ENCODE measurements at places on chromosomes 1 and 21. TPM values are rescaled to one million over a fixed set of nuclear protein-coding genes. Genes with fewer than 3 reads are reported as not detected.

DNA sequence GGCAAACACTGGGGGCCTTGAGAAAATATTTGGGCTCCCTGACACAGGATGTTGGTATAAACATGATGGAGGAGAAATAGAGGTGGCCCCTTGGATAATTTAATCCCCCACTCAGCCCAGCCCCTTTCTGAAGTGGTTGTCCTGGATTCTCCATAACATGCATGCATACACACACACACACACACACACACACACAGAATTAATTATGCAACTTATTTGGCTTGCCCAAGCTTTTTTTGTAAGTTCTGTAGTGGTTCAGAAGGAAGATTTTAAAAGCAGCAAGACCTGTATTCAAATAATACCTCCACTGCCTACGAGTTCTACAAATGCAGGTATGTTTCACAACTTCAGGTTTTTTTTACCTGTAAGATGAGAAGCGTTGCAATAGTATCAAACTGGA lies 15.0 kb downstream of the ATF3 start:
- no peak overlapping the region for H3K27ac ChIP-seq
- no peaks in the 10 kb centered on the region for H3K27me3 ChIP-seq
- H3K4me3 ChIP-seq = no peak overlapping the region
- H3K4me1 ChIP-seq = no peaks in the 10 kb centered on the region
- DNase-seq = no peak
- no peaks in the 10 kb centered on the region for H3K36me3 ChIP-seq

- peaks cover 42% of the 10 kb centered on the region for H3K36me3 ChIP-seq
- H3K27ac ChIP-seq = no peak overlapping the region
- H3K27me3 ChIP-seq = no peaks in the 10 kb centered on the region
- H3K4me1 ChIP-seq = peaks cover 10% of the 10 kb centered on the region
- H3K4me3 ChIP-seq = no peak overlapping the region
Observed at GRCh38 chr1:94892604-94893254, 34.2 kb downstream of the CNN3 start.

DNA sequence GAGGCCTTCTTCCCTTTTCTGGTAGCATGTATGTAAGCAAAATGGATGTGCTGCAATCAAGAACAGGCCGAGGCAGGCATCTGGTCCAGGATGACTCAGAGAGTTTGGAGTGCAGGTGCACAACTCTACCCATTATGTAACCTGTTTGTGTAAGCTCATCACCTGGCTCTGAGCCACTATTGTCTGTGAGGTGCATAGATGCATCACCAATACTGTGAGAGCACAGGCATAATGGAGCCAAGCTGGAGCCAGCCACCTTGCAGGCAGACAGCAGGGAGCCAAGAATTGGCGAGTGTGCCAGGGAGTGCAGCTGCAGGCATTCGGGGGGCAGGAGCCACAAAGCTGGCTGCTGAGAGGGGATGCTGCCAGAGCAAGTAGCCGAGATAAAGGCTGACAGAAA lies 549.9 kb upstream of the RGS18 start:
- H3K27me3 ChIP-seq = no peaks in the 10 kb centered on the region
- no peak for DNase-seq
- no peak overlapping the region for H3K27ac ChIP-seq
- no peak overlapping the region for H3K4me3 ChIP-seq
- no peaks in the 10 kb centered on the region for H3K4me1 ChIP-seq

- no peak overlapping the region for H3K27ac ChIP-seq
- DNase-seq = no peak
- no peaks in the 10 kb centered on the region for H3K4me1 ChIP-seq
- H3K27me3 ChIP-seq = no peaks in the 10 kb centered on the region
Observed at GRCh38 chr1:27856561-27857343, 15.6 kb upstream of the THEMIS2 start.

DNA sequence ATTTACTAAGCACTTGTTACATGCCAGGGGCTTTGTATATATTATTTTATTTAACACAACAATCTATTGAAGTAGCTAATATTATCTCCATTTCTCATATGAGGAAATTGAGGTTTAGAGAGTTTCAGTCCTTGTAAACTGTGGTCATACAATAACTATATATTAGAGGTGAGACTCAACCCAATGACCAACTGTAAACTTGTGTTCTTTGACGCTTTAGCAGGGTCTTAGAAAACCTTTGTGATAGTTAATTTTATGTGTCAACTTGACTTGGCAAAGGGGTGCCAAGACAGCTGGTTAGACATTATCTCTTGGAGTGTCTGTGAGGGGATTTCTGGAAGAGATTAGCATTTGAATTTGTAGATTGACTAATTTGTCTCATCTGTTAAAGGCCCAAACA lies 252.4 kb upstream of the B3GALT2 start:
- H3K27ac ChIP-seq = no peak overlapping the region
- H3K27me3 ChIP-seq = no peaks in the 10 kb centered on the region
- no peak for DNase-seq
- H3K4me3 ChIP-seq = no peak overlapping the region
- H3K4me1 ChIP-seq = no peaks in the 10 kb centered on the region

Gene FCRL4
- not detected for total RNA-seq

GRCh38 chr1:176102768-176103350 lies 104.2 kb downstream of the COP1 start:
- no peak overlapping the region for H3K4me3 ChIP-seq
- H3K27ac ChIP-seq = no peak overlapping the region
- no peaks in the 10 kb centered on the region for H3K27me3 ChIP-seq
- no peaks in the 10 kb centered on the region for H3K4me1 ChIP-seq

- peak; percentile 97 for DNase-seq
- H3K27ac ChIP-seq = peak within 1 kb of the TSS; percentile 20
- peaks cover 20% of the 10 kb centered on the region for H3K4me1 ChIP-seq
- H3K36me3 ChIP-seq = no peaks in the 10 kb centered on the region
Observed at GRCh38 chr1:37556712-37557196, at the start of gene DNALI1. Gene DNALI1 (plus strand): TSS chr1:37556940. CDS start chr1:37556995, 55 bp downstream.

GRCh38 chr1:158607296-158607695 lies 2.2 kb downstream of the OR10Z1 start:
- no peaks in the 10 kb centered on the region for H3K36me3 ChIP-seq
- no peak overlapping the region for H3K27ac ChIP-seq
- H3K27me3 ChIP-seq = no peaks in the 10 kb centered on the region
- no peak overlapping the region for H3K4me3 ChIP-seq
- DNase-seq = no peak

GRCh38 chr1:28115267-28115666 lies 26.9 kb upstream of the EYA3 start:
- no peak overlapping the region for H3K27ac ChIP-seq
- no peaks in the 10 kb centered on the region for H3K4me1 ChIP-seq
- no peaks in the 10 kb centered on the region for H3K27me3 ChIP-seq
- H3K36me3 ChIP-seq = no peaks in the 10 kb centered on the region
- no peak for DNase-seq

DNA sequence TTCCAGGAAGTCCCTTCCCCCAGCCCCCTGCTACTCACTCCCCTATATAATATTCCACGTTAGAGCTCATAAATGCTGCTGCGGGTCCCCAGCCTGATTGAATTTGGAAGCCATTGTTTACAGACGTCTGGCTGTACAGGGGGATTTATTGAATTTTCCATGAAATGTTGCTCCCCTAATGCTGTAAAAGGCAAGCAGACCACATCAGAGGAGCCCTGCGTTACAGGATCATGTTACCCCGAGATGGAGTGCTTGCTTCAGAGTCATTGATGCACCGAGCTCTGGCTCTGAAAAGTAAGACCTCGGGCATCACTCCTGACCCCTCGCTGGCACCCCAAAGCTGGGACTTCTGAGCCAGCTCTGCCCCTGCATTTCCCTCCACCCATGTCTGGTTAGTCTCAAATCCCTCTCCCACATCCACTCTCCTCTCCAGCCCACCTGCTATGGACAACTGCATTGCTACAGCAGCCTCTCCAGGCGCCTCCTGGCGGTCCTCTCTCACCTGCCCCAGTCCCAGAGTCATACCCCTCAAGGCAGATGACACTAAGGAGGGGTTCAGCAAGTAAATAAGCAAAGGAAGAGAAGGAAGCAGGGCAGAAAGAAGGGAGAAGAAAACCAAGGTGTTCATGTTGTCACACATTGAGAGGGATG lies 127.8 kb downstream of the TMEM53 start:
- DNase-seq = peak; percentile 28
- H3K27me3 ChIP-seq = peaks cover 2% of the 10 kb centered on the region
- no peak overlapping the region for H3K4me3 ChIP-seq
- H3K4me1 ChIP-seq = no peaks in the 10 kb centered on the region
- no peak overlapping the region for H3K27ac ChIP-seq
- no peaks in the 10 kb centered on the region for H3K36me3 ChIP-seq

GRCh38 chr1:26336477-26337205 lies 17.3 kb downstream of the CRYBG2 start:
- peak; percentile 83 for DNase-seq
- peaks cover 4% of the 10 kb centered on the region for H3K27me3 ChIP-seq

Gene PSRC1
- 4.2 TPM for total RNA-seq

Gene TNFRSF18
- total RNA-seq = 8.1 TPM

Gene TMEM183A
- 47.9 TPM for total RNA-seq

- H3K27me3 ChIP-seq = no peaks in the 10 kb centered on the region
- no peak for DNase-seq
- H3K4me1 ChIP-seq = no peaks in the 10 kb centered on the region
- H3K4me3 ChIP-seq = no peak overlapping the region
Observed at GRCh38 chr1:232707142-232707541, 77.2 kb upstream of the SIPA1L2 start.

DNA sequence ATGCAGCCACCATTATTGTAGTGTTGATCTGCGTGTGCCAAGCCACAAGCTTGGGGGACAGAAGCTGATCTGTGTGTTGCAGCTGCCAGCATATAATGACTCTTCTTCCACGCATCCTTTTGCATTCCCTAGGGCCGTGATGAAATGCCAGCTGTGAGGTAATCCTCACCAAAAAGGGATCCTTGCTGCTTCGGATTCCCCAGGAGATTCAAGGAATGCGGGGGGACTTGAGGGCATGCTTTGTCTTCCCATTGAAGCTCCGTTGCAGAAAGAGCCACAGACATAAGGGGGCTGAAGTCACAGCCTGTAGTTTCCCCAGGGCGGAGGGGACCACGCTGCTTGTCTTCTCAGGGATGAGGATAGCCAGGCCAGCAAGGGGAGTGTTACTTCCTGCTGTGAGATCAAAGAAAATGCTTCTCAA lies 281.6 kb upstream of the FMN2 start:
- H3K27ac ChIP-seq = no peak overlapping the region
- H3K36me3 ChIP-seq = no peaks in the 10 kb centered on the region
- no peaks in the 10 kb centered on the region for H3K4me1 ChIP-seq
- peak; percentile 56 for DNase-seq
